Right lung (tissue), 10 donors: ENCODE measurements at places on chromosomes 12 and 14. TPM values are rescaled to one million over a fixed set of nuclear protein-coding genes. Genes with fewer than 3 reads are reported as not detected.

Gene SRGAP1
- 11.0 TPM for polyA plus RNA-seq

- DNase-seq, result no peak
These were observed 28.1 kb upstream of the SINHCAF start for GRCh38 chr12:31353750-31354708.

DNA sequence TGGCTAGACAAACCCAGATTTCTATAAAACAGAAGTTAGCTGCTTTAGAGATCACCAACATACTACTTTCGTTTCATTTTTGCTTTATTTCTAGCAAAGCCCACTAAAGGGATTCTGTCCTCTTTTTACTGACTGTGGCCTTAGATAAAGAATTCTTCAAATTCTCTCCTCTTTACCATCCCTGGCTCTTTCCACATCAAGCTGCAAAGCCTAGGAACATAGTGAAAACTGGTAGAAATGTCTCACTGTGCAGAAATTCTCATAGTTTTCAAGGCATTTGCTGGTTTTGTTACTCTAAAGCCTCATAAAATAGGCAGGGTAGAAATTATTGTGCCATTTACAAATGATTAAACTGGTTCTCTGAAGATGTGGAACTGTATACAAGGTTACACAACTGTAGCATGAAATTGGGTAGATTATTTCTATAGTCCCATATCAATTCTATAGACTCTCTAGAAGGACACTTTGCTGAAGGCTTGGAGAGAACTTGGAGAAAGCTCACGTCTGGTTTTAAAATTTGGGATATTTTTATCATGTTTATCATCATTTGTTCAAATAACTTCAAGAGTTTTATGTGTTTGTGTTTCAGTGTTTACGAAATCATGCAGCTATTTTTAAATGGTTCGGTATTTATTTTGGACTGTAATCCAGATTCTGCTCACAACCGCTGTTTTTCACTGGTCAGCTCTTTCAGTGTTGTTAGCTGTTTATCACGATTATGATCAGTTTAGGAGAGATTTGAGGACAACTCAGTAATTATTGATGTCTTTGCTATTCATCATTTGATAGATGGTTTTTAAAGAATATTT is 36.7 kb upstream of the CSRP2 start:
- no peak for DNase-seq

- no peak for DNase-seq
These were observed 5.4 kb downstream of the NOS1 start for GRCh38 chr12:117356048-117356447.
